Bone marrow (tissue), 2 donors: ENCODE measurements at places on chromosomes 6 and 20.

GRCh38 chr6:57242505-57242904, 20.4 kb upstream of the RAB23 start:
- no peak for DNase-seq

- DNase-seq, result no peak
Observed at GRCh38 chr6:53630533-53631226, 34.9 kb downstream of the KLHL31 start.

DNA sequence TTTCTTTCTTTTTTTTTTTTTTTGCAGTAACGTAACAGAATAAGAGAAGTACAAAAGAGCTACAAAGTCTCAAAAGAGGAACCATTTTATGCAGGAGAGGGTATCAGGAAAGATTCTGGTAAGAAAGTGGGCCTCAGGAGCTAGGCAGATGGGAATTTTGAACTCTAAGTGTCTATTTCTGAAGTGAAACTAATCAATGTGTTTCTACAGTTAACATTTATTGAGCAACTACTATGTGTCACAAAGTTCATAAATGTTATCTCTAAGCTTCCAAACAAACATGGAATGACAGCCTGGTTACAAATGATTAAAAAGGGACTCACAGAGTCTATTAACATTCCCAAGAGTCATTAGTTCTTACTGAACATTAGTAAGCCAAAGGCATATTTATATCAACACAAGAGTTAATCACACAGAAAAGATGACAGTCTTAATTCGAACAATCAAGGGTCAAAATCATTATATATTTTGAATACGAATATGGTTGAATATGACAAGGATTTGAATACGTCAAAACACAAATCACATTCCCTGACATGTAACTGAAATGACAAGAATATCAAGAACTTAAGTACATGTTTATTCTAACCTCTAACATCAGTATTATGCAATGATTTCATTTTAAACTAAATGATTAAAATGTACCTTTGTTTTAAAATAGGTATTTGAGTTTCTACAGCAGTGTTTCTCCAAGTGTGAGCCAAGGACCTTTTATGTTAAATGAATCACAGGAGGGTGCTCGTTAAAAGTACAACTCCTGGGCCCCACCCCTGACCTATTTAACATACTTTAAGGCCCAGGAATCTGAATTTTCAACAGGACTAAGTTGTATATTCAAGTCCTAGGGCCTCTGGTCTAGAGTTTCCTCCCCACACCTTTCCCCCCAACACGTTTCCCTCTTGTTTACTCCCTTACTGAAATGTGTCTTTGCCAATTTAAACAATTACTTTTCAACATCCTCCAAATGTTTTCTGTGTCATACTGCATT, 89.7 kb downstream of the ATXN1 start:
- DNase-seq, result no peak

DNA sequence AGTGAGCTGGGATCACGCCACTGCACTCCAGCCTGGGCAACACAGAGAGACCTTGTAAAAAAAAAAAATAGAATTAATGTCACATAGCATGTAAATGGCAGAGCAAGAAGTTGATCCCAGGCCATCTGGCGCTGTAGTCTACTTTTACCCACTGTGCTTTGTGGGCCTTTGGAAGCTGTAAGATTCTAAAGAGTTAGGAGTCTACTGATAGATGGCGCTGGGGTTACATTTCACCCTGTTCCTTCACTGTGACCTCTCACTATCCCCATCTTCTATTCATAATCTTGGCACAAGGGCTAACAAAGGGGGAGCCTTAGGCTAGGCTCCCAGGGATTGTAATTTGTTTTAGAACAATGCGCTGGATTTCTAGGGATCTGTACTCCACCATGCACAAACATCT, 24.4 kb downstream of the SIRPD start:
- no peak for DNase-seq
